ENCODE measurements at places on chromosomes 7 and 10. TPM values are rescaled to one million over a fixed set of nuclear protein-coding genes. Genes with fewer than 3 reads are reported as not detected.

Gene ADIRF
- total RNA-seq, result not detected

Gene PILRA
- total RNA-seq, result 1.3 TPM

Gene STK17A
- 89.5 TPM for total RNA-seq

Gene PILRB
- total RNA-seq, result 40.6 TPM

Gene GRID2IP
- 0.28 TPM for total RNA-seq

Gene ELFN1
- total RNA-seq, result 0.08 TPM

Gene CPA2
- total RNA-seq, result not detected

Gene TRPV5
- not detected for total RNA-seq

Gene LIPF
- not detected for total RNA-seq

Gene STAG3
- 12.9 TPM for total RNA-seq

Gene AMPH
- total RNA-seq, result not detected

Gene PNLIPRP3
- total RNA-seq, result not detected

Gene IFIT5
- total RNA-seq, result 44.0 TPM

Gene TMEM229A
- not detected for total RNA-seq

All from activated CD4-positive, alpha-beta memory T cell treated with anti-CD3 and anti-CD28 coated beads, Interleukin-2, amount 10 ng/mL, durations not matched to agents 7 days and 5 days (primary cell).